HCT116 (cell line): ENCODE measurements at places on chromosomes 13 and 19. TPM values are rescaled to one million over a fixed set of nuclear protein-coding genes. Genes with fewer than 3 reads are reported as not detected.

DNA sequence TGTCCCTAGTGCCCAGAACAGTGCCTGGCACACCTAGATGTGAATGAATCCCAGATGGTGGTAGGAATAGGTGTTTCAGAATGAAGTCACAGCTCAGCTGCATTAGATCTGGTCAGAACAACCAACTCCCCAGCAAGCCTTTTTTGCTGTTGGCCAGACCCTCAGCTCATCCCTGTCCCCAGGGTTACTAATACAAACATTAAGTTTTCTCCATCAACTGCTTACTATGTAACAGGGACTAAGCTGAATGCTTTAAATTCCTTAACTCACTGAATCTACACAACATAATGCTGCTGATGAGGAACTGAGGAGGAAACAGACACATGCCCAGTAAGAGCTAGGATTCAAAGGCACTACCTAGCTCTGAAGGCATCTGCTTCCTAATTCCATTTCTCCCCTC lies 18.8 kb downstream of the SMG9 start:
- no peaks in the 10 kb centered on the region for H3K27me3 ChIP-seq
- H3K4me3 ChIP-seq = no peak overlapping the region
- H3K4me1 ChIP-seq = peaks cover 20% of the 10 kb centered on the region
- DNase-seq = no peak

DNA sequence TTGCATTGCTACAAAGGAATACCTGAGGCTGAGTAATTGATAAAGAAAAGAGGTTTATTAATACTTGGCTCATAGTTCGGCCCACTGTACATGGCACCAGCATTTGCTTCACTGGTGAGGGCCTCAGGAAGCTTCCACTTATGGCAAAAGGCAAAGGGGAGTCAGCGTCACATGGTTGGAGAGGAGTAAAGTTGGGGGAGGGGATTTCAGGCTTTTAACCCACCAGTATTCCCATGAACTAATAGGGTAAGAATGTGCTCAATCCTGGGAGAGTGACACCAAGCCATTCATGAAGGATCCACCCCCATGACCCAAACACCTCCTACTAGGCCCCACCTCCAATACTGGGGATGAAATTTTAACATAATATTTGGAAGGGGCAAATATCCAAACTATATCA lies 82.5 kb upstream of the MYCBP2 start:
- H3K36me3 ChIP-seq = no peaks in the 10 kb centered on the region
- no peak overlapping the region for H3K27ac ChIP-seq
- no peak for DNase-seq
- H3K4me3 ChIP-seq = no peak overlapping the region
- no peaks in the 10 kb centered on the region for H3K27me3 ChIP-seq
- no peaks in the 10 kb centered on the region for H3K4me1 ChIP-seq

- DNase-seq = peak; percentile 100
- H3K36me3 ChIP-seq = no peaks in the 10 kb centered on the region
- H3K27ac ChIP-seq = peak overlapping the region; percentile 100
- H3K27me3 ChIP-seq = no peaks in the 10 kb centered on the region
- H3K4me3 ChIP-seq = peak overlapping the region; percentile 78
These were observed 5.8 kb upstream of the ONECUT3 start for GRCh38 chr19:1747285-1748114.

GRCh38 chr19:55581145-55581822 lies 636 bp upstream of the ZNF579 start:
- H3K4me3 ChIP-seq = peak overlapping the region; percentile 94
- no peak for DNase-seq
- no peaks in the 10 kb centered on the region; the same call in none of the 2 replicates for H3K36me3 ChIP-seq

DNA sequence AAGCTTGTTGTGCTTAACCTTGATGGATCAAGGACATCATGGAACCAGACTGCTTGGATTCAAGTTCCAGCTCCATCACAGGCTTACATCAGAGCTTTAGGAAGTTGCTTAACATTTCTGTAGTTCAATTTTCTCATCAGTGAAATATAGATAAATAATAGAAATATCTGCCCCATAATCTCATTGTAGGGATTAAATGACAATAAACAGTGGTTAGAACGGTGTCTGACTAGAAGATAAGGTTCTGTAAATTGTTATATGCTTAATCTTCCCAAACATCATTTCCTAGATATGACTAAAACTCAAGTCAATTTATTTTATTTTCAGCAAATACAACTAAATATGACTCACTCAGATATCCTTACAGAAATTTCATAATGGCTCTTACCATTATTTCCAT lies 83.5 kb downstream of the SLITRK1 start:
- no peak for DNase-seq
- no peaks in the 10 kb centered on the region for H3K27me3 ChIP-seq
- H3K36me3 ChIP-seq = no peaks in the 10 kb centered on the region

GRCh38 chr19:39745643-39746042 lies 7.8 kb upstream of the CLC start:
- no peak overlapping the region for H3K4me3 ChIP-seq
- no peak overlapping the region for H3K27ac ChIP-seq
- no peaks in the 10 kb centered on the region for H3K36me3 ChIP-seq

GRCh38 chr19:55068950-55069864 lies 6.3 kb upstream of the RDH13 start:
- peak overlapping the region; percentile 50 for H3K4me3 ChIP-seq
- H3K27me3 ChIP-seq = no peaks in the 10 kb centered on the region
- no peak for DNase-seq
- H3K4me1 ChIP-seq = peaks cover 31% of the 10 kb centered on the region

GRCh38 chr19:13622766-13623715 lies 116.8 kb upstream of the CACNA1A start:
- no peak overlapping the region for H3K27ac ChIP-seq
- H3K4me3 ChIP-seq = no peak overlapping the region
- peaks cover 20% of the 10 kb centered on the region; the same call in 1 of the 2 replicates for H3K27me3 ChIP-seq
- H3K4me1 ChIP-seq = peaks cover 10% of the 10 kb centered on the region
- H3K36me3 ChIP-seq = no peaks in the 10 kb centered on the region

DNA sequence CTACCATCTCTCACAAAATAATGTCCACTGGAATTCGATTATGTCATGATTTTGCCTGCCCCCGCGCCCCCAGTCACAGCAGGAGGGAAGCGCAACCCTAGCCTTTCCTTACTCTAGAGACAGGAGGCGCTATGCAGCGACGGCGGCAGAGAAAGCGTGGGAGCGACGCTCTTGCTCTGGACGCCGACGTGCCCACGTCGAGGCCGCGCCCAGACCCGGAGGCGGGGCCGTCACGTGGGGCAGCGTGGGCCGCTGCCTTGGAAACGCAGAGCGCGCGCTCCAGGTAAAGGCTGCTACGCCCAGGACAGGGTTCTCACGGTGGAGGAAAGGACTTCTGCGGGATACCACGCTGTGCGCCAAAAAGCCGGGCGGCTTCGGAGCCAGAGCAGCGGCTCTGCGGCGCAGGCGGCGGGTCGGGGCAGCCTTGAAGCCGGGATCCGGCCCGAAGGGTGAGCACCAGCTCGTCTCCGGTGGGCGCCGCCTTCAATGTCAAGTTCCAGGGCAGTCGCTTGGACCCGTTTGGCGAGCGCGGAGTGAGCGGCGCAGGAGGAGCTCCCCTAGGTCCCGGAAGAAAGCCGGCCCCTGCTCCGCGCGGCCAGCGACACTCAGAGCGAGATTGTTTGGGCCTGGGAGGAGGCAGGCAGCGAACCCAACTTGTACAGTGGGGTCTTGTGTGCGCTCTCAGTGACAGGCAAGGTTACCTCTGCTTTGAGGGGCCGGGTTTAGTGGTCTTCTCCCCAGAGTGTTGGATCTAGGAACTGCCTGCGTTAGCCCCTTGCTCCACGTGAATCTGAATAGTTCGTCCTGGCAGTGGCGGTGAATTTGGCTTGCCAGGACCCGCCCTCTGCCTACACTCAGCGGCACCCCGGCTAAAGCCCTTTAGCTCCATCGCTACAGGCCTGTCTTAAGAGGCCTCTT lies 121.7 kb downstream of the MRPL57 start:
- no peaks in the 10 kb centered on the region for H3K27me3 ChIP-seq
- H3K36me3 ChIP-seq = no peaks in the 10 kb centered on the region
- peaks cover 16% of the 10 kb centered on the region for H3K4me1 ChIP-seq
- peak overlapping the region; percentile 71 for H3K27ac ChIP-seq

GRCh38 chr13:26867451-26868091 lies 107.0 kb upstream of the GPR12 start:
- no peaks in the 10 kb centered on the region for H3K36me3 ChIP-seq
- no peak for DNase-seq
- H3K4me1 ChIP-seq = no peaks in the 10 kb centered on the region

DNA sequence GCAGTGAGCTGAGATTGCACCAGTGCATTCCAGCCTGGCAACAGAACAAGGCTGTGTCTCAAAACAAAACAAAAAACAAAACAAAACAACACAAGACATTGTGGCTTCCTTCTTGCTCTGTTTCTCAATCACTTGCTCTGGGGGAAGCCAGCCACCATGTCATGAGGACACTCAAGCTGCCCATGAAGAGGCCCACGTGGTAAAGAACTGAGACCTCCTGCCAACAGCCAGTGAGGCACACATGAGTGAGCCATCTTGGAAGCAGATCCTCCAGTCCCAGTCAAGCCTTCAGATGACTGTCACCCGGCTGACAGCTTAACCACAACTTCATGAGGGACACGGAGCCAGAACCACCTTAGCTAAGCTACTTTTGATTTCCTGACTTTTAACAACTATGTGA lies 25.2 kb downstream of the CPT1C start:
- DNase-seq = no peak
- peak overlapping the region; percentile 68; the same call in 1 of the 2 replicates for H3K27ac ChIP-seq
- H3K4me1 ChIP-seq = peaks cover 45% of the 10 kb centered on the region
- no peaks in the 10 kb centered on the region for H3K36me3 ChIP-seq

GRCh38 chr13:26548205-26548765 lies 9.2 kb upstream of the WASF3 start:
- no peak overlapping the region for H3K4me3 ChIP-seq
- H3K4me1 ChIP-seq = no peaks in the 10 kb centered on the region
- H3K27me3 ChIP-seq = peaks cover 53% of the 10 kb centered on the region
- H3K27ac ChIP-seq = no peak overlapping the region
- H3K36me3 ChIP-seq = no peaks in the 10 kb centered on the region

DNA sequence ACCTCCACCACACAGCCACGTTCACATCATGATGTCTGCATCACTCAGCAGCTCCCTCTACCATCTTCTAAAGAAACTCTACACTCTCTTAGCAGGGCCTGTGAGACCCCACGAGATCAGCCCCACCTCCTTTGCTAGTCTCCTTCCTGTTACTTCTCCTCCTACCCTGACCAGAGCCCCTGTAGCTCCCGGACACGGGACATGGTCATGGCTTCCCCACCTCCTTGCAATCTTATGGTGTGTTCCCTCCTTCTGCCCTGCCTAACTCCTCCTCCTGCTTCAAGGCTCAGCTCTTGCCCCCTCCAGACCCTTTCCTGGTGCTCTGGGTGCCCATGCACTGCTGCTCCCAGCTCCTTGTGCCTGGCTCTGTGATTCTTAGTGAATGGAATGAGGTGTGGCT lies 8.1 kb upstream of the MRPS31 start:
- H3K36me3 ChIP-seq = no peaks in the 10 kb centered on the region
- H3K4me3 ChIP-seq = no peak overlapping the region
- H3K27me3 ChIP-seq = no peaks in the 10 kb centered on the region
- no peak for DNase-seq
- H3K4me1 ChIP-seq = peaks cover 12% of the 10 kb centered on the region

DNA sequence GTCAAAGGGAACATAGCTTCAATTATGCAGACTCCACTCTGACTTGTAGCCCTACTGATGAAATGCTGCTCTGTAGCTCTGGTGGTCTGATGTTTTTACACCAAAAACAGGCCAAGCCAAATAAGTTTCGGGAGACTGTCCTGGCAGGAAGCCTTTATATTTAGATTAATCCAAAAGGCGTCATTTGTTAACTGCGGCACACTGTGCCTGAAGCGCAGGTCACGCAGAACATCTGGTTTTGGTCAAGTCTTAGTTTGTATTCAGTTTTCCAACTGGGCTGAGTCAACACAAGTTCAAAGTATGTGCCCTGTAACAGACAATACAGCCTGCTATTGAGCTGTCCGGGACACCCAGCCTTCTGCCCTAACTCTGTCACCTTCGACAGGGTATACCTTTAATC lies 154.6 kb upstream of the IPO5 start:
- no peaks in the 10 kb centered on the region for H3K36me3 ChIP-seq
- no peaks in the 10 kb centered on the region for H3K4me1 ChIP-seq
- no peaks in the 10 kb centered on the region for H3K27me3 ChIP-seq
- H3K4me3 ChIP-seq = no peak overlapping the region
- DNase-seq = no peak
- no peak overlapping the region for H3K27ac ChIP-seq

GRCh38 chr13:45542391-45542790 lies 73.1 kb downstream of the ERICH6B start:
- no peaks in the 10 kb centered on the region for H3K4me1 ChIP-seq
- H3K27me3 ChIP-seq = no peaks in the 10 kb centered on the region
- H3K27ac ChIP-seq = no peak overlapping the region
- H3K4me3 ChIP-seq = no peak overlapping the region
- DNase-seq = no peak

DNA sequence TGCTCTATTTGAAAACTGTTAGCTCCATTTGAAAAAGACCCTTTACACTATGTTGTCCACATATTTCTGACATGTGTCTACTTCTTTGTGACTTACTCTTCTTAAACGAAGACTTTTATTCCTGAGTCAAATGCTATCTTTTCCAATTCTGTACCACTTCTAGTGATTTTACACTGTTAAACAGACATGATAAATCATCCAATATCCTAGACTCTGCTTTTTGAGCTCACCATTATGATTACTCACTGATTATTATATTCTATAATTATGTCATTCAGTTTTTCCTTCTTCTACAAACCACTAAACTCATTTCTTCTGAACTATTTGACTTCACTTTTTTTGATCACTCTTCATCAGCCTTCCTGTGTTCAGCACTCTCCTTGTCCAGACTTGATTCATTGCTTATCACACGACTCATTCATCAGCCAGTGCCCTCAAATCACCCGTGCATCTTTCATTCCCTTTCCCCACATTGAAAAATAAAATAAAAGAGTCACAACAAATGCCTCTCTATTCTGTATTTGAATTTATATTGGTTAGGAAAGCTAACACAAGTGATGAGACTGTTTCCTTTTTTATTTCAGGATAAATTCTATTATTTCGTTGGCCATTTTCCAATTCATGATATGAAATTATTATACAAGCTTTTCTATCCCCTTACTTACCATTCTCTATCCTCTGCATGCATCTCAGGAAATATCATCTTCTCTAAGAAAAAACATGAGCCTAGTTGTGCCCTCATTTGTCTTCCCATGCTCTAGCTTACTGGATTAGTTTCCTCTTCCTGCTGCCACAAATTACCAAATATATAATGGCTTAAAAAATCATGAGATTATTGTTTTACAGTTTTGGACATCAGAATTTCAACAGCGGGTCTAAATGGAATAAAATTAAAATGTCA lies 1482.1 kb upstream of the MIR17HG start:
- DNase-seq = no peak
- no peak overlapping the region for H3K4me3 ChIP-seq
- H3K36me3 ChIP-seq = no peaks in the 10 kb centered on the region
- H3K27me3 ChIP-seq = no peaks in the 10 kb centered on the region

CNN1 gene
- 0.64 TPM for total RNA-seq

PRRG2 gene
- total RNA-seq = 6.2 TPM

MISP3 gene
- total RNA-seq = 5.2 TPM

PLD3 gene
- 123 TPM for total RNA-seq
